ENCODE measurements at places on chromosomes 3 and 15.
A peak's percentile ranks its signal among the peaks of the same experiment; 100 is the strongest.

DNA sequence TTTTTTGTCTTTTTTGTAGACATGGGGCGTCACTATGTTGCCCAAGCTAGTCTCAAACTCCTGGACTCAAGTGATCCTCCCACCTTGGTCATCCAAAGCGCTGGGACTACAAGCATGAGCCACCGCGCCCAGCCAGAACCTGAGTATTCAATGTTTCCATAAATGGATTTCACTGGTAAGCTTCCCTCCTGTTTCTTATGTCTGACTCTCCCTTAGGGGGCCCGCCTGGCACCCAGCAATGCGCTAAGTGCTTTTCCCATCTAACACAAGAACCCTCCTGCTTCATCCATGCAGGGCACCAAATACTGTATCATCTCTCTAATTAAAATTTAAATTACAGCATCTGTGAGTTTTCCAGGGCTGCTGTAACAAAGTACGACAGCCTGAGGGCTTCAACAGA lies 44.9 kb downstream of the KLF15 start:
- DNase-seq = no peak

- DNase-seq = peak; percentile 78
Observed at GRCh38 chr3:157199841-157200240, 39.9 kb upstream of the CCNL1 start.

DNA sequence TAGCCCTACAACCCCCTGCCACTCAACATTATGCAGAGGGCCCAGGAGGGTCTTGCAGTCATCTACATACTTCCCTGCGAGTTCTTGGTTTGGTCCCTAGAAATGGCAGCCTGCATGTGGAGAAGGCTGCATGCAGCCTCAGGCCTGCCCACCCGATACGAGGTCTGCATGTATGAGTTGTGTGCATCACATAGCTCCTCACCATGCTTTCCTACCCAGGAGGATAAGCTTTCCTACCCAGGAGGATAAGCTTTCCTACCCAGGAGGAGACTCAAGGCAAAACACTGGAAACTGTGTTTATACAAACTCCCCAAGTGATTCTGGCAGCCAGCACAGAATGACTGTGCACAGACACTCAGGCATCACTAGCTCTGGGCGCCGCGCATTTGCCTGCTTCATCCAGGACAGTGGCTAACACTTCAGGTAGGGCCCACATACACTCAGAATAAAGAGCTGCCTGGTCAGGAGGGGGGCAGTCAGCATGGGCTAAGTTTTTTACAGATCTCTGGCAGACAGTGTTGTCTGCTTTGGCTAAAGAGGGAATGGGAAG lies 187.7 kb downstream of the THSD4 start:
- peak; percentile 55 for DNase-seq

DNA sequence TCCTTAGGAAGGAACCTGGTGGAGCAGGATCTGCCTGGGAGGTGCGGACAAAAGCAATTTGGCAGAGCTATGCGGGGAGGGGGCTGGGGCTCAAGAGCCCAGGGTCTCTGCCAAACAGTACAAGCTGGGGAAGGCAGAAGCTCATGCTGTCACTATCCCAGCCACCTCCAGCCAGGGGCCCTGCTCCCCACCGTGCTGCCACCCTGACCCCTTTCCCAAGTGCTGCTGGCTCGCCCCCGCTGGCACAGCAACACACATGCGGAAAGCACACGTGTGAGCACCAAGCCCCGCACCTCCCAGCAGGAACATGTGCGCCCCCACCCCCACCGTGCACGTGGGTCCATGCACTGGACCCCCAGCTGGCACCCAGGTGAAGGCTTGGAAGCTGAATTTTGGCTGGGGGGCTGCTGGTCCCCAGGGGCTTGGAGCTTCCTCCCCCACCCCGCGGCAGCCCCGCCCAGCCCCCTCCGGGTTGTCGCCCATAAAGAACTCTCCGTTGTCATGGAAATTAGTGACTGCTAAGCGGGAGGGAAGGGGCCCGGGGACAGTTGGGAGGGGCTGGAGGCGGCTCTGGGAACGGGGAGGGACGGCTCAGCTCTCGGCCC lies 742 bp downstream of the CAMKV start:
- no peak for DNase-seq

- no peak for DNase-seq
Observed at GRCh38 chr15:53038655-53038941, 248.5 kb upstream of the ONECUT1 start.

GRCh38 chr15:90482124-90483011 lies 47.4 kb upstream of the CRTC3 start:
- DNase-seq = peak; percentile 80

GRCh38 chr3:61855211-61855610 lies 293.8 kb downstream of the PTPRG start:
- DNase-seq = peak; percentile 51

DNA sequence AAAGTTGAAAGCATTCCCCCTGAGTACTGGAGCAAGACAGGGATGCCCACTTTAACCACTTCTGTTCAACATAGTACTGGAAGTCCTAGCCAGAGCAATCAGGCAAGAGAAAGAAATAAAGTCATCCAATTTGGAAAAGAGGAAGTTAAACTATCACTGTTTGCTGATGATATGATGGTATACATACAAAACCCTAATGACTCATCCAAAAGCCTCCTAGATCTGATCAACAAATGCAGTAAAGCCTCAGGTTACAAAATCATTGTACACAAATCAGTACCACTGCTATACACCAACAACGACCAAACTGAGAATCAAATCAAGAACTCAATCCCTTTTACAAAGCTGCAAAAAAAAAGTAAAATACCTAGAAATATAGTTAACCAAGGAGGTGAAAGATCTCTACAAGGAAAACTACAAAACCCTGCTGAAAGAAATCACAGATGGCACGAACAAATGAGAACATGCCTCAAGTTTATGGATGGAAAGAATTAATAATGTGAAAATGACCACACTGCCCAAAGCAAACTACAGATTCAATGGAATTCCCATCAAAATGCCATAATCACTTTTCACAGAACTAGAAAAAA lies 40.3 kb downstream of the RPL39L start:
- DNase-seq = no peak

- DNase-seq = no peak
Observed at GRCh38 chr3:35502699-35503098, 136.6 kb upstream of the ARPP21 start.

DNA sequence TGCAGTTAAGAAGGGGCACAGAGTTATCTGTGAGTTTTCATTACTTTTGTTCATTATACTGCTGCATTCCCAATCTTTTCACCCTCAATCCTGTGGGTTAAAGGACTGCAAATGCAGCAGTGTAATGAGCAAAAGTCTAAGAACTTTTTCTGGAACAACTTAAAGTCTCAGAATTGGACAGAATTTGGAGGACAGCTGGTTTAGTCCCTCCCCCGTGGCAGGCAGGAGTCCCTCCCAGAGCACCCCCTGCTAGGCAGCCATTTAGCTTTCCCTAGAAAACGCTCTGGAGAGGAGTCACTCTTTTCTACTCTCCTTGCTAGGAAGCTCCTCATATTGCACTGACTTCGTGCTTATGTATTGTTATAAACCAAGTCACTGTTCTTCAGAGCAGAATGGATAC lies 156.3 kb upstream of the UBE2E1 start:
- no peak for DNase-seq

DNA sequence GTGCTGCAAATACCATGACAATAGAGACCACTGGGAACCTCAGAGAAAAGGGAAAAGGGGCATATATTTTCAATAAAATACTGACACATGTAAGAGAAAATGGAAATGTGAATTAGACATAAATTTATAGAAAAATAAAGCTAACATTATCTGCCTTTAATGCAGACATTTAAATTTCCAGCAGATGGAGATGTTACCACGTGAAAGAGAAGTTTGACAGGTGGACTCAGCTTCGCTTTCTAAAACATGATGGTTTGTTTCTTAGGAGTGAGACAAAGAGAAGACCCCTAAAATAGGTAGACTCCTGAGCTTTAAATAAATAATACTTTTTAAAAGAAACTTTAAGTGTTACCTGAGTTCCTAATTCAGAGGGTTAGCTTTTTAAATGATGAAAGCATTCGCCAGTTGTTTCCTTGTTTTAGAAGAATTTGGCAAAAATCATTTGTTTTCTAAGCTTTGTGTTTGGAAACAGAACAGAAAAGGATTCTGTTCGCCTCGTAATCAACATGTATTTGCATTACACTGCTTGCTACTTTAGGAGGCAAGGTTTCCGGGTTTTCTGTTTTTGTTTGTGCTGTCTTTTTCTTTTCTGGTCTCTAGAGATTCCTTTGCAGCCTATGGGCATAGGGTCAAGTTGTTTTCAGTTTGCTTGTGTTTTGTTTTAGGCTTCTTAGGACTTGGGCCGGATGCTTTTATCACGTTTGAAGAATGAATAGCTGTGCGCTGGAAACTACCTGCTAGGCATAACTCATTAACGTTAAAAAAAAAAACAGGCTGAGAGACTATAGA lies 271.4 kb downstream of the THSD4 start:
- DNase-seq = no peak

DNA sequence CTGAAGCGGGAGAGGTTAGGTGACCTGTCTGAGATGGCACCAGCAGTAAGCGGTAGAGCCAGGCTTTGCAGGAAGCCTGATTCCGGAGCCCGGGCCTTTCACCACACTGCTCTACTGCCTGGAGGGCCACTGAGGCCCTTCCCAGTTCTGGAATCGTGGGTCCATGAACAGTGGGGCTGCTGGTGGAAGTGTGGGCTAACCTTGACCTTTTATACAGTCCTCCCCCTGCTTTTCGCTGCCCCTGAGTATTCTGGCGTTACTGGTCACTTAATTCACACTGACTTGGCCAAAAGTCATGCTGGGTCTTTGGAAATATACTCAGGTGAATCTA lies 2.6 kb upstream of the ABTB1 start:
- DNase-seq = no peak

GRCh38 chr3:81336470-81336869 lies 425.0 kb downstream of the GBE1 start:
- no peak for DNase-seq

DNA sequence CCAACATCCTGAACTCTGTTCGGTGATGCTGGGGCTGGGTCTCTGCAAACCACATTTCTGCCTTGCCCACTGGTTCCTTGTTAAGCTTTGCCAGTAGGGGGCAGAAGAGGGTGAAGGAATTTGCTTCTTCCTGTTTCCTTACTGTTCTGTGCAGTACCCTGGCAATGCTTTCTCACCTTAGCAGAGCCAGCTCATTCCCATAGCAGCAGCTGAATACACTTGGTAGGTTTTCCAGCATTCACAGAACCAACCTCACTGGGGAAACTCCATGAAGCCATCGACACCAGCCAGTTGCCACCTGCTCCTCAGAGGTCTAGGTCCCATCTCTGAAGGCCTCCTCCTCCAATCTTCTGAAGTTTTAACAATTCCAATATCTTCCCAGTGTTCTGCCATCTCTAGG lies 308.4 kb downstream of the PDCD6IP start:
- no peak for DNase-seq

DNA sequence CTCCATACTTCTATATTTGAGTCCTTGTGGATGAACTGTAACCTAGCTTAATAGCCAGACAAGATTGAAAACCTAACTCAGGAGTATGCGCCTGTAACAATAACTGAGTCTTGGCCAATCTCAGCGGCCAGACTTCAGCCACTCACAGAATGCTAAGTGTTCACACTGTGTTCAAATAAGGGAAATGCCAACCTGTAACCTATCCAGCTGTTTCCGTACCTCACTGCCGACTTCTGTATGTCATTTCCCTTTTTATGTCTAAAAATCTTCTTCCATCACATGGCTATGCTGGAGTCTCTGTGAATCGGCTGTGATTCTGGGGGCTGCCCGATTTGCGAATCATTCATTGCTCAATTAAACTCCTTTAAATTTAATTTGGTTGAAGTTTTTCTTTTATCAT lies 169.2 kb downstream of the NFKBIZ start:
- DNase-seq = no peak

- DNase-seq = no peak
Observed at GRCh38 chr3:113057117-113057516, 66.3 kb downstream of the GTPBP8 start.

DNA sequence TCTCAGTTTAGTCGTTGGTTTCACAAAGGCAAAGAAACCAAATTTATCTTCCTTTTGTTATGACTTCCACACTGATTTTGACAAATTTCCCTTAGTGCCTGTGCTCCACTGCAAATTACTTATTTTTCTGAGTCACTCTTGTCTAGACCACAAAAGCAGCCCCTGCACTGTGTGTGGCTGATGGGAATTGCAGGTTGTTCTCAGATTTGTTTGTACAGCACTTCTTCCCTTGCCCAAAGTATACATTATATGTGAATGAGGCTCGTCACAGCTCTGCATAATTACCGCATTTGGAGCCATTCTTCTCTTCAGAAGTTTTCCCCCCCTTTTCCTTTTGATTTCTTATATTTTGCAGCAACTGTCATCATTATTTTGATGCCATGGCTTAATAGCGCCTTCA lies 354.2 kb upstream of the IL12A start:
- DNase-seq = peak; percentile 36

GRCh38 chr15:65804252-65804931 lies 12.3 kb upstream of the DENND4A start:
- peak; percentile 67 for DNase-seq

GRCh38 chr15:79676621-79677020 lies 220.2 kb downstream of the MTHFS start:
- no peak for DNase-seq

GRCh38 chr15:38695249-38696108 lies 130.9 kb upstream of the RASGRP1 start:
- DNase-seq = no peak

GRCh38 chr3:10722911-10723310 lies 93.1 kb upstream of the SLC6A11 start:
- DNase-seq = no peak

- no peak for DNase-seq
Observed at GRCh38 chr15:73021139-73021621, 31.1 kb upstream of the NEO1 start.

DNA sequence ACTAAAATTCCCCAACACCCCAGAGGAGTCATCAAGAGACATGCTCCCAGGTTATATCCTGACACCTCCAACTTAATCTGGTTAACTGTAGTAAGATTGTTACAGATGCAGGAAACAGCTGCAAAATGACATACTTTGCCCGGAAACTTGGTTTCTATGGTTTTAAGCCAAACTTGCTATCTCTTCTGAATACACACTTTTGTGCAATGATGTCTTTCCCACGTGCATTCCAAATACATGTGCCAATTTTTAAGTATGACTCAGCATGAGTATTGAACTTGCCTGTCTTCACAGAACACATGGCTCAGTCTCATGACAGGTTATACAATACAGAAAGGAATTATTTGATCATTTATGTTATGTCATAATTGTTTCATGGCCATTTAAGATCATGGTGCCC lies 207.0 kb upstream of the DCBLD2 start:
- peak; percentile 97 for DNase-seq

DNA sequence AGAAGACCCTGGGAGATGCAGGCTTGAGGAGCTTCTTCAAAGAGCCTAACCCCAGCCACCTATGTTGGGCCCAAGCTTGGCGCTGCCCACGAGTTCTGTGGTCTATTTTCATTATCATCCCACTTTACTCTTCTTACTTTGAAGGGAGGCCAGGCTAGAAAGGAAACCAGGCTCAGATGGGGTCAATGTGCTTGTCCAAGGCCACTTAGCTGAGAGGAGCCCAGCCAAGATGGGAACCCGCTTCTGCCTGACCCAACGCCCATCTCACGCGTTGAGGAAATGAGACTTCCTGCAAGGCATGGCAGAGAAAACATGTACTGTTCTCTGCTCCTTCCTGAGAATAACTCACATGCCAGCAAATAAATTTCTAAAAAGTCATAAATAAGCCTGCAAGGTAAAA lies 486.3 kb upstream of the PROK2 start:
- DNase-seq = no peak
